ENCODE measurements at places on chromosomes 2 and 18.

GRCh38 chr2:106323337-106324013, 129.4 kb upstream of the UXS1 start:
- no peak for DNase-seq

DNA sequence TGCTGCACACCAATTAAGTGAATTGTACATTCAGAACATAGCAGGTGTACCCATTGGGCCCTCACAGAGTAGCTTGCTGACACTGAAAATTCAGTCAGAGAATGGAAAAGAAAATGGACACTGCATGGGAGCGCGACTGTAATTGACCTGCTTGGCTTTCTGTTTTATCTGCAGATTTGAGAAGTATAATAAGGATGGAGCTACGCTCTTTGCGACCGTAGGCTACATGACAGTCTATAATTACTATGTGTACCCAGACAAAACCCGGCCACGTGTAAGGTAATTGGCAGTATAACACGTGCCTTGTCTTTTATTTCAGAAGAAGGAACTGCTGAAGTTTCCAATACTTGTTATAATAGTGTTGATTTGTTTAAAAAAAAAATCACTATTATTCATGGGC, 33.5 kb upstream of the METAP1D start:
- no peak for DNase-seq

- DNase-seq: no peak
These were observed 111.8 kb downstream of the FSHR start for GRCh38 chr2:49042488-49042887.

GRCh38 chr2:41079011-41079410, 627.1 kb upstream of the SLC8A1 start:
- no peak for DNase-seq

- DNase-seq: no peak
These were observed 38.7 kb downstream of the MYT1L start for GRCh38 chr2:2292381-2292780.

- DNase-seq: peak; percentile 33
These were observed 138.1 kb downstream of the INO80D start for GRCh38 chr2:205947621-205948495.

DNA sequence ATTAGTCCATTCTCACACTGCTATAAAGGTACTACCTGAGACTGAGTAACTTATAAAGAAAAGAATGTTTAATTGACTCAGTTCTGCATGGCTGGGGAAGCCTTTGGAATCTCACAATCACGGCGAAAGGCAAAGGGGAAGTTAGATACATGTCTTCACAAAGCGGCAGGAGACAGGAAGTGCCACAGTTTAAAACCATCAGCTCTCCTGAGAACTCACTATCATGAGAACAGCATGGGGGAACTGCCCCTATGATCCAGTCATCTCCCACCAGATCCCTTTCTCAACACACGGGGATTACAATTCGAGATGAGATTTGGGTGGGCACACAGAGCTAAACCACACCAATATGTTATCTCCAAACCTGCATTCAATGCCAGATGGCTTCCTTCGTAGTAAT, 716.1 kb downstream of the DCC start:
- DNase-seq: no peak

DNA sequence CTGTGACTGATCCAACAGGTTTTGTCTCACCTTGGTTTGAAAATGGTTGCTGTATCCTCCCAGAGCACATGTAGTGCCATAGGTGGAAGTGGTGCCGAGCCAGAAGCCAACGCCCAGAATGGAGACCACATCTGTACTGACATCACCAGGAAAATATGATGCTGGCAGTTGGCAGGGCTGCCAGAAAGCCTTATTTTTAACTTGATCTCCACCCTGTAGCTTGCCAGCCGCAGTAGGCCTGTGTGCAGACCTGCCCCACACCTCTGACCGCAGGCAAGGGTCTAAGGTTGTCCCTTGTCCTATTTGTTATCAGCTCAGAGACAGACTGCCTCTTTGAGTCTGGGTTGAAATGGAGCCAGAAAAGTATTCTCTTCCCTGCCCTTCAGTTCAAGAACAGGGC, 123.5 kb upstream of the EML6 start:
- no peak for DNase-seq

- no peak for DNase-seq
These were observed 162.0 kb upstream of the ZFP36L2 start for GRCh38 chr2:43388371-43388770.

Data from stimulated activated naive CD4-positive, alpha-beta T cell treated with Interleukin-2 at 50 U/mL for 16 hours (primary cell).